CD4-positive, CD25-positive, alpha-beta regulatory T cell (primary cell): ENCODE measurements at places on chromosomes 7 and 10. TPM values are rescaled to one million over a fixed set of nuclear protein-coding genes. Genes with fewer than 3 reads are reported as not detected.

The IKZF1 gene
- 376 TPM for total RNA-seq

The CYP2C9 gene
- total RNA-seq = not detected

The GPAM gene
- 4.2 TPM for total RNA-seq

The VWDE gene
- total RNA-seq = 0.86 TPM

The NOS3 gene
- 10.7 TPM for total RNA-seq

The TDRD1 gene
- not detected for total RNA-seq

The SLC18A3 gene
- not detected for total RNA-seq

The WNT8B gene
- total RNA-seq = not detected

The ICA1 gene
- total RNA-seq = 11.3 TPM

The MACROH2A2 gene
- total RNA-seq = 2.4 TPM

The CCDC6 gene
- total RNA-seq = 24.8 TPM

DNA sequence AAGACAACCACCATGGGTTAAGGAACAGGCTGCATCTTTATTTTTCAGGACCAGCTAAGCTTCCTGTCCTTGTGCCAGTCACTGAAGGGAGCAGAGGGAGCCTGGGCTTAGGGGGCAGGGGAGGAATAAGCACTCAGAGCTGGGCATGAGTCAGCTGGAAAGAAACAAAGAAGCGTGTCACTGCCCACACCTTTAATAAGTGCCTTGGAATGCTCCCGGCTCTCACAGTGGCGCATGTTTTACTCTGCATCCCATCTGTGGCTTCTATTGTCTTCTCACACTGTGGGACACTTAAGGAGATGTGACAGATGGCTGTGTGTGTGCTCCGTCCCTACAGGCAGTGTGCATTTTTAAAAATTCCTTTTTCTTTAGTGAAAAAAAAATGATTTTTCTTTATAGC is 71.7 kb downstream of the MTURN start:
- DNase-seq = no peak

- DNase-seq = no peak
These were observed 8.2 kb downstream of the ZCCHC24 start for GRCh38 chr10:79437111-79437814.

DNA sequence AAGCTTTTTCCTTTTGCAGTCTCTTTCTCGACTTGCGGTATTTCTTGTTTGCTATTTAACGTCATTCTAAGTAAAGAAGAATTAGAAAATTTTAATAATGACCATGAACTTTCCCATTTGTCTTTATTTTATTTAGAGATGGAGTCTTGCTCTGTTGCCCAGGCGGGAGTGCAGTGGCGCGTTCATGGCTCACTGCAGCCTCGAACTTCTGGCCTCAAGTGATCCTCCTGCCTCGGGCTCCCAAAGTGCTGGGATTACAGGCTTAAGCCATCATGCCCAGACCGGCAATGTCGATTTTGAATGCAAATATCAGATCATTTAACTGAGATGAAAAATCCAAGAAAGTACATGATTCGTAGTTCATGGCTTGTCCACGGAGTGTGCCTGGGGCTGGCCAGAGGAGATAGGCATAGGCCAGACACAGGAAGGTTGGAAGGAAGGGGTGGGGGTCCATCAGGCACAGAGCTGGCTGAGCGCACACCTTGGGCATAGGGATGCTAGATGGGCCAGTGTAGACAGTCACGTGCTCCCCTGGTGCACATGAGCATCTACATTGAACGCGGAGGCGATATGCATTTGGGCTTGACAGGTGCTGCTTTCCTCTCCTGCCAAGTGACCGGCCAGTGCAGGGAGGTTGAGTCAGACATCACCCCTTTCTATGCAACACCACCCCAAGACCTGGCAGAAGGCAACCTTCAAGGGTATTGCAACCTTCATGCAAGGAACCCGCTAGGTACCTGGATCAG is 38.9 kb upstream of the DAGLB start:
- no peak for DNase-seq

DNA sequence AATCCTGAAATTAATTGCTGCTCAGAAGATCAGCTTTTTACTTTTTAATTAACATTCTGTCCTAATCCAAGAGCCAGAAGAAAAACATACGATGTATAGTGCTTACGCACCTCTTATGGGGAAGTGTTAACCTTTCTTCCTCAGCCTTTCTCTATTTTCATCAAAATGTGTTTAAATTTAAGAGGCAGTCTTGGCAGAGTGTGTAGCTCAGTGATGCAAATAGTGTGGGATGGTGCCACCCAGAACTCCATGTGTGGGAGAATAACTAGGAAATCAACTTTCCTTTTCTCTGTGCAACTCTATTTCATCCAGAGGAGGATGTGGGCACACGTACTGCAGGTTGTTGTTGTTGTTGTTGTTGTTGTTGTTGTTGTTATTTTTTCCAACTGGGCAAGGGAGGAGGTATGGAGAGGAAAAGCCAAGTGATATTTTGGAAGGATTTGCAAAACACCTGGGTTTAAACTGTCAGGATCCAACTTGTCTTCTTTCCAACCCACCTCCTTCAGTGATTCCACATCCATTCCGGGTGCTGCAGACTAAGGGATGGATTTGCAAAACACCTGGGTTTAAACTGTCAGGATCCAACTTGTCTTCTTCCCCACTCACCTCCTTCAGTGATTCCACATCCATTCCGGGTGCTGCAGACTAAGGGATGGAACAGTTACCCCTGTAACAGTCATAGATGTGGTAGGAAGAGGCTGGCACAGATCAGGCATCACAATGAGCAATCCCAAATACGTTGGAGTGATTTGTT is 19.8 kb downstream of the ELMO1 start:
- DNase-seq = no peak

GRCh38 chr7:28018446-28018845 is 162.1 kb downstream of the JAZF1 start:
- DNase-seq = no peak

DNA sequence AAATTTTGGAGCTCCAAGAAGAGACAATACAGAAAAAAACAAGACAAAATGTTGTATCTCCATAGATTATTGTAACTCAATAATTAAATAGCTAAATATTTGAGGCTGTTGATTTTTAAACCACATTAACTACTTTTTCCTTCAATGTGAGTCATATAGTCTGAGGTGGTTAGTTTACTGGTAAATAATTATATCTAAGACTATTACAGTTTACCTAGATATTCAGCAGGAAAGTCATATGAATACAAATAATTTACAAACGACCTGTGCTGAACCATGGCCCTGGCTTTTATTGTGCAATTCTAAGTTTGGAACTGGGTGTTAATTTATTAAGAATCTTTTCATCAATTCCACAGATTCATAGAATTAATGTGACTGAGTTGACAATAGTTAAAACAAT is 22.2 kb downstream of the CREB5 start:
- DNase-seq = no peak

- no peak for DNase-seq
These were observed 68.3 kb downstream of the AKR1E2 start for GRCh38 chr10:4894335-4894734.

- DNase-seq = no peak
These were observed 37.1 kb upstream of the AGBL3 start for GRCh38 chr7:134949171-134949570.

DNA sequence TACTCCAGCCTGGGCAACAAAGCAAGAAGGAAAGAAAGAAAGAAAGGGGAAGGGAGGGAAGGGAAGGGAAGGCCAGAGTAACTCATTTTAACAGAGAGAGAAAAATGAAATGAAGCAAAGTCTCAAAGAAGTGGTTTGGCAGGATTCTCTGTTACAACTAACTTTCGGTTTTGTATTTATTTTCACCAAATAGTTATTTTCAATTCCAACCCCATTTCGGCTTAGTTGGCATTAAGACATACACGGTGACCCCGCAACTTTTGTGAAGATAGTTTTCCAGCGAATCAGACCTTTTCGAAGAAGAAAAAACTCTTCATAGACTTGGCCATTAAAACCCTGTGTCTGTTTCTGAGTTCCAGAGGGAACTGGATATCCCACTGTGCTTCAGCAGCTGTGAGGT is 45.2 kb upstream of the LYZL2 start:
- no peak for DNase-seq

DNA sequence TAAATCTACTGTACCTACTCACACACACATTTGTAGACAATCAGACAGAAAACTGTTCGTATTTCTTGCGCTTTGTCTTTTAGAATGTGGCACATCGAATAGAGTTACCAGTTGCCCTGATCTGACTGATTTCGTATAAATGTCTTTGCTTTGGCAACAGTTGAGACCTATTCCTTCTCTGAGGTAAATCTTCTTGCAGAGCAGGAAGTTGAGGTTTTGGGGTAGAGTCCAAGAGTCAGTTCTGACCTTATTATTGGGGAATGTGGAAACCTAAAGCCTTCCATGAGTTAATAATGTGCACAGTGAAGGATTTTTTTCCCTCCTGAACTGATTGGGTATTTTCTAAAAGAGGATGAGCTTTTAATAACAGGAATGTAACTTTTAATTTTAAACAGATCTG is 135.3 kb downstream of the KIAA1217 start:
- no peak for DNase-seq

DNA sequence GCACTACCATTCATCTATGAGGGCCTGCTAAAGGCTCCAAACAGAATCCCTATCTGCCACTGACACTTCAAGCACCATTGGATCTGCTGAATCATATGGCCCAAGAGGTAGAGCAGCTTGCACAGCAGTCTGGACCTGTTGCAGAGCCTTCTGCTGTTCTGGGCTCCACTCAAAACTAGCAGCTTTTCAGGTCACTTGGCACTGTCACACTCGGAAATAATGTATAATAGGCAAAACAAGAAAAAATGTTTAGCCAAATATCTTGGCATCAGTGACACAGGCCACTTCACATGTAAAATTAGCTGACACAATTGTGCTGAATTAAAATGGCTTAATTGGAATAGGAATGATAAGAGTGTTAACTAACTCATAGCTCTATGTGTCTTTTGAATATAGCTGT is 1182.9 kb upstream of the LRRTM3 start:
- no peak for DNase-seq

DNA sequence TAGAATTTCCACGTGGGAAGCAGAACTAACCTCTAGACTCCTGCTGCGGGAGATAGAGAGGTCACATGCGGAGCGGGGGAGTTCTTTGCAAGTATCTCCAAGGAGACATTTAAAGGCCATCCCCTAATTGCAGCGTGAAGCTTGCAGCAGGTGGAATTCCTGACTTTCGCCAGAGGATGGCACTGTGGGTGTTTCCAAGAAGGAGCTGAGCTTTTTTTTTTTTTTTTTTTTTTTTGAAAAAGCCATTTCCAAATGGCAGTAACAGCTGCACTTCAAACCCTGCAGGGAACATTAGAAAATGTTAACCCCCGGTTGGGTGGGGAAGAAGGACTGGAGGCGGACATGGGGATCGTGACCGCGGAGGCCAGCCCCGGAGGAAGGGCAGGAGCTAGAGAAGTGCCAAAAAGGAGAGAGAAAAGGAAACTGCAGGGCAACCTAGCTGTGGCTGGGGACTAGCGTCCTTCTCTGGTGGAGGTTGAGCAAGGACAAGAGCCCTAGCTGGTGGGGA is 487.7 kb downstream of the TYW1 start:
- peak; percentile 3 for DNase-seq

DNA sequence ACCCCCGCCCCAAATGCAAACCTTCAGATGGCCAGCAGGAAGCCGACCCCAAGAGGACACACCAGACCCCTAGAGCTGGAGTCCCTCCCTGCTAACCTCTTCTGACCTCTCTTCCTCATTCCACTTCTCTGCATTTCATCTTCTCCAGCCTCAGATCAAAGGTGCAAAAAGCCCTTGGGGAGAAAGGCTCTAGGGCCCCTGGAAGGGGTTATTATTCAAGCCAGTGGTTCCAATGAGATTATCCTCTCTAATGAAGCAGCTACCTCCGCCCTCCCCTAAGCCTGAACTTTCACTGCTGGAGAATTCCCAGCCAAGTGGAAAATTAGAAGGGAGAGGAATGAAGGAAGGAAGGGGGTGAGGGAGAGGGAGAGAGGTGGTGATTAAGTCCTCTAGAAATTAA is 343.9 kb downstream of the PLXNA4 start:
- DNase-seq = no peak

DNA sequence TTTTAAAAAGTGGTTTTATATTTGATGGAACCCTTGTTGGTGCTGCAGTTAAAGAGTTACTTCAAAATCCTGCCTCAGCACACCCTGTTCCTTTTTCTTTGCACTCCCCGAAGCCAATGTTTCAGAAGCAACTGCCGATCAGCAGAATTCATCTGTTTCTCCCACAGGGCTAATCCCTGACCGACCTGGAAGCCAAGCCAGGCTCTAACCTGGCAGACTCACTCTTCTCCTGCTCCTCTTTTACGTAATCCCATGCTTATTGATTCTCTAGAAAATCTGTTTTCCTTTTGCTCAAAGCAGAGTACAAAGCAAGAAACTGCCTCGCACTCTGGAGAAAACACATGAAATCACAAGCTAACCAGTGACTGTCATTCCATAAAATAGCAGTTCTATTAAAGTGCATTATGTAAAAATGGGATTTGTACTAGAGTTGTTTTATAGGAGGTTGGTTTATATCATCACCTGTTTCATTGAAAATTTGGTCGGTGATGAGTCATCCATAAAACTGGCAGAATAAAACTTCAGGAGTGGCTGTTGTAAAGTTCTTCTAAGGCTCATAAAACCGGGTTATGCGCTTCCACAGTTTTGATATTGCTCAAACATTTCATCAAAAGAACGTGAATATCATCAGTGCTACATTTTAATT is 99.9 kb downstream of the CNTNAP2 start:
- DNase-seq = no peak

DNA sequence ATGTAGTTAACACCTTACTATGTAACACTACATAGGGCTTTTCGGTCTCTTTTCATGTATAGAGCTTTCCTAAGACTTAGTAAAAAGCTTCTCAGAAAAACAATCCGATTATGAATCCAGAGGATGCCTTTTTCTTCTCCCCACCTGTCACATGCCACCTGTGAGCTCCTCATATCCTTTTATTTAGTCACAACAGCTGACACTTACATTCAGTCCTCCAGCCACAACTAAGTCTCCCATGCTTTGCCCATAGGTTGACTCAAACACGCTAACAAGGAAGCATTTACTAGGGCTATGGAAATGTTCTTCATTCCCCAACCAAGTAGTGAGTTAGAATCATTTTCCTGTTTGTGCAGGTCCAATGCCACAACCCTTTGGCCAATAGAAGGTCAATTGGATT is 7.9 kb downstream of the ENO4 start:
- no peak for DNase-seq

- DNase-seq = no peak
These were observed 236.1 kb downstream of the ELMO1 start for GRCh38 chr7:37212556-37212955.

- no peak for DNase-seq
These were observed 1.7 kb downstream of the NKX6-2 start for GRCh38 chr10:132783940-132784865.

GRCh38 chr10:114306116-114306973 is 67.3 kb downstream of the VWA2 start:
- DNase-seq = no peak

- DNase-seq = peak; percentile 16
These were observed 28.1 kb downstream of the EPHB4 start for GRCh38 chr7:100799037-100799896.

DNA sequence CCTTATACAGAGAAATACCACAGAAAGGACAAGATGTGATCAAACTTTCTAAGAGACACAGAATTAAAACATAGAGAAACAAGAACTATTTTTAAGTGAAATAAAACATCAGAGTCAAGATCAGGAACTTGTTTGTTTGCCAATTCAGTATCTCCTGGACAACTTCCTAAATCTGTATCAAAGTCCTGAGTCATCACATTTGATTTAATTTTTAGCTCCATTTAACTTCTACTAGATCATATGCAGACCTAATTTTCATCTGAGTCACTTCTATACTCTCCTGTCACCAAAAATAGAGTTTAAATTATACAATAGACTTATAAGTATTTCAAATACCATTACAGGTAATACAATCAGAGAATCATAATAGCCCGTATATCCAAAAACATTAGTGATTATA is 268.1 kb downstream of the PRKG1 start:
- DNase-seq = no peak
